Activated CD4-positive, alpha-beta T cell treated with anti-CD3 and anti-CD28 coated beads, Interleukin-2, amount 50 U/mL, for 48 hours (primary cell): ENCODE measurements at places on chromosomes 11 and 22.

GRCh38 chr11:5625281-5625680, 480 bp downstream of the TRIM34 start:
- no peak for DNase-seq

DNA sequence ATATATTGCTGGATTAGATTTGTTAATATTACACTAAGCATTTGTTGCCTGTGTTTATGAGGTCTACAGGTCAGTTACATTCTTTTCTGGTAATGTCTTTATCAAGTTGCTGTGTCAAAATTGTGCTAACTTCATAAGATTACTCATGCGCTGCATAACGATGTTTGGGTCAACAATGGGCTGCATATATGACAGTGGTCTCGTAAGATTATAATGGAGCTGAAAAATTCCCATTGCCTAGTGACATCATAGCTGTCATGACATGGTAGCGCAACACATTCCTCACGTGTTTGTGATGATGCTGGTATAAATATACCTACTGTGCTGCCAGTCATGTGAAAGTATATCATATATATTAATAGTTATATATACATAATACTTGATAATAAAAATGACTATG, 34.2 kb downstream of the POLD3 start:
- no peak for DNase-seq

- DNase-seq = no peak
Observed at GRCh38 chr11:68371171-68372041, 59.0 kb downstream of the LRP5 start.

GRCh38 chr22:20080776-20081654, 974 bp downstream of the DGCR8 start:
- DNase-seq = peak; percentile 29

DNA sequence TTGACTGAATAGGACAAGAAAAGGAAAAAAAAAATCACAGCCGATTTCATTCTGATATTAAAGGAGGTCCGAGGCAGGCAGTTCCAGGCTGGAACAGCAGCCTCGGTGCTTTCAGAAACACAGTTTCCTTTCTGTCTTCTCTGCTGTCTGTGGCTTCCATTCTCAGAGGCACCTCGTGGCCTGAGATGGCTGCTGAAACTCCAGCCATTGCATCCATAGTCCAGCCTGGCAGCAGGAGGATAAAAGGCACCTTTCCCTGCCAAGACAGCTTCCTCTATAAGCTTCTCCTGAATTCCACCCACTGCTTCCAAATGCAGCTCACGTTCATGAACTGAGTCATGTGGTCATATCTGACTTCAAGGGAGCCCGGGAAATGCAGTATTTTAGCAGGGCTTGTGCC, 390.5 kb downstream of the TBC1D22A start:
- DNase-seq = no peak

- no peak for DNase-seq
Observed at GRCh38 chr22:50694099-50694605, 21.5 kb downstream of the SHANK3 start.

- DNase-seq = peak; percentile 64
Observed at GRCh38 chr11:5600374-5600851, 4.0 kb downstream of the TRIM6 start.

DNA sequence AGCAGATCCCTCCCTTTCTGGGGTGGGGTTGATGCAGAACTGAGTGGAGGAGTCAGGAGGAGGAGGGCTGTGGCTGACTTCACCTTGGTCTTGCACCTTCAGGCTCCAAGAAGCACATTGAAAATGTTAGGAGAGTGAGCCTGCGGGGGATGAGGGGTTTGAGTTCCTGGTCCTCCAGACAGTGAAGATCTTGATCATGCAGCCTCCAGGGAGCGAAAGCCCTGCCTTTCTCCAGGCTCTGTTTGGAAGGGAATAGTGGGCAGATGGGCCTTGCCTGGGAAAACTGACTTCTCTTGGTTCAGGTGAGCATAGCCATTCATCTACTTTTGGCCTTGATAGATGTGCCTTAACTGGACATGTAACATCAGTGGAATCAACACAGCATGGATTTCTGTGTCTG, 267.6 kb upstream of the B3GAT1 start:
- no peak for DNase-seq

- DNase-seq = no peak
Observed at GRCh38 chr11:106642331-106642730, 375.9 kb downstream of the GUCY1A2 start.

- DNase-seq = peak; percentile 41
Observed at GRCh38 chr11:68282141-68282860, 10.5 kb upstream of the C11orf24 start.

DNA sequence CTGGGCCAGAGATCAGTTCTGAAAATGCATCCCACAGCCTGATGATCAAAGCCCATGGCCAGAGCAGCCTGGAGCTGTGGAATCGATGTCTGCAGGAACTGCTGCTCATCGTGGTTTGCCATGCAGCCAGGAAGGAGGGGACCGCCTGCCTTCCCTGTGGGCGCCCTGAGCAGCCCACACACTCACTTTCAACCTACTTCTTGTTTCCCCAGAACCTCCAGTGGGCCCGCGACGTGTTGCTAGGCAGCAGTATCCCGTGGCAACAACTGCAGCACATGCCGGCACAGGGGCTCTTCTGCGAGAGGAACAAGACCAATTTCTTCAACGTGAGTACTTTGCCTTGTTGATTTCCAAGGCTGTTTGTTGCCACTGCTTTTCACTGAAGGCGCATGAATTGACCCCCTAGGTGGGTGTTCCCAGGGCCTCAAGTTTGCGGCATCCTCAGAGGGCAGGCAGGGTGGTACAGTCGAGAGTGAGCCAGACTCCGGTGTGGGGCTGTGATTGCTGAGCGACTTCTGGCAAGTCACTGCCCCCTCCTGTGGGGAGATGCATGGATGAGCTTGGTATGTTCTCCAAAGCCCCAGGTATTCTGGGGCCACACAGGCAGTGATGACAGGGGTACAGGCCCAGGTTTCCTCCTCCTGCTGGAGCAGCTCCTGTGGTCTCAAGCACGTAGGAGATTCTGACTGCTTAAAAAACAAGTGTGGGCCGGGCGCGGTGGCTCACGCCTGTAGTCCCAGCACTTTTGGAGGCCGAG, 47.0 kb upstream of the SUSD2 start:
- DNase-seq = peak; percentile 47

DNA sequence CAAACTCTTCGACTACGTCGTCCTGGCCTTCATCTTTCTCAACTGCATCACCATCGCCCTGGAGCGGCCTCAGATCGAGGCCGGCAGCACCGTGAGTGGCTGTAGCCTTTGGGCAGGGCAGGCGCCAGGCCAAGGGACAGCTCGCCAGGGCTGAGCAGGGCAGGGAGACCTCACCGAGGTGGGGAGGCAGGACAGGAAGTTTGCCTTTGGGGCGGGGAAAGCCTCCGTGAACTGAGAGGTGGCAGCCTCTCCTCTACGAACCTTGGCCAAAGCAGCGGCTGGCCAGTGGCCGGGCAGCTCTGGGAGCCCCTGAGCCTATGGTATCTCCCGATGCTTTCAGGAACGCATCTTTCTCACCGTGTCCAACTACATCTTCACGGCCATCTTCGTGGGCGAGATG, 93.2 kb downstream of the CACNA1I start:
- DNase-seq = no peak

GRCh38 chr11:12274056-12274455, 103.3 kb upstream of the PARVA start:
- no peak for DNase-seq

DNA sequence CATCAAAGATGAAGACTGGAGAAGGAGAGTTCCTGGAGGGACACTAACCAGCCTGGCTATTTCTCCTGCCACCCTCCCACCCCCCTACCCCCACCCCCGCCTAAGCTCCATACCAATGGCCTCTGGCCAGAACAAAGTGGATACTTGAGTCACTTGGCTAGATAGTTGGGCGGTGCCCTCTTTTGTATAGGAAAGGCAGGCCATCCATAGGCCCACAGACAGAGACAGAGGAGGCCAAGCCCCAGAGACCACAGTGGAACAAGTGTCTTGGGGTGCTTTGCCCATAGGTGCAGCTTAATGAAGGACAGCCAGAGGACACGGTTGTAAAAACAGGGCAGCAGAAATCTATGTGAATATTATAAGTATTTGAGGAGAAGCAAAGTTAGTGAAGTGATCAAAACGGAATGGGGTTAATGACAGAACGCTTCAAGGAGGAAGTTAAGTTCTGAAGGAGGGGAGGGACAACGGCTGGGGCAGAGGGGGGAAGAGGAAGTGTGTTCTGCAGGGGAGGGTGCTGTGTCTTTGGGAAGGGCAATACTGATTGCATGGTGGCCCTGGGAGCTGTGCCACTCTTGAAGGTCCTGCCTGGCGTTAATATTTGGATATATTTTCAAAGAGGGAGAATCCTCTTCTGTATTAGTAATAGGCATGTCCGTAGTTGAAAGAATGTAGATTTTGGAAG, 32.7 kb downstream of the FLI1 start:
- no peak for DNase-seq

DNA sequence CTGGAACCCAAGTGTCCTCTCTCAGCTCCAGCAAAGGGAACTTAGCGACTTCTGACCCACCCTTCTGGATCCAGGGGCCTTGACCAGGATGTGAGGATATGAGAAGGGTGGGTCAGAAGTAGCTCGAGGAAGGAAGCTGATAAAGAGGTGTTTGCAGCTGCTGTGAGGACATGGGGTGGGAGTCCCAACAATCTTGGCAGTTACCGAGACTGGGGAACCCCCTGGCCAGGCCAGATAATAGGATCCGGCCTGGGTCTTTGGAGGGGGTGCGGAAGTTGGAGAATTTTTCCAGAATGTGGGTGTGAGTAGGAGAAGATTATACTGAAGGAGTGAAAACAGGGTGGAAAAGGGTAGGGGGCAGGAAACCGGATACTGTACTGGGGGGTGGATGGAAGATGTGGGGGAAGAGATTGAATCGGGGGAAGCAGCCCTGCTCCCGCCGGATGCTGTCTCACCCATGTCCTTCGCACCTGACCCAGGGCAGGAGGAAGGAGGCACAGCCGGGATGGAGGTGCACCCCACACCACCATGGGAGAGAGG, 2.8 kb upstream of the MCAM start:
- no peak for DNase-seq

- no peak for DNase-seq
Observed at GRCh38 chr11:68509066-68509465, 48.5 kb downstream of the PPP6R3 start.

DNA sequence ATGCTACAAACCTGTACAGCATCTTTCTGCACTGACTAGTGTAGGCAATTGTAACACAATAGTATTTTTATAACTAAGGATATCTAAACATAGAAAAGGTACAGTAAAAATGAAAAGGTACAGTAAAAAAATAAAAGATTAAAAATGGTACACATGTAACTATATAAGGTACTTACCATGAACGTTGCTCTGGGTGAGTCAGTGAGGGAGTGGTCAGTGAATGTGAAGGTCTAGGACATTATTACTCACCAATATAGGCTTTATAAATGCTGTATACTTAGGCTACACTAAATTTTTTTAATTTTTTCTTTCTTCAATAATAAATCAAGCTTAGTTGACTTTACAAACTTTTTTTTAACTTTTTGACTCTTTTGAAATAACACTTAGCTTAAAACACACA, 59.9 kb downstream of the EIF3M start:
- no peak for DNase-seq

GRCh38 chr11:63764340-63764678, 4.3 kb downstream of the ZFTA start:
- no peak for DNase-seq

- peak; percentile 15 for DNase-seq
Observed at GRCh38 chr22:50112151-50113118, 22.6 kb downstream of the MOV10L1 start.

DNA sequence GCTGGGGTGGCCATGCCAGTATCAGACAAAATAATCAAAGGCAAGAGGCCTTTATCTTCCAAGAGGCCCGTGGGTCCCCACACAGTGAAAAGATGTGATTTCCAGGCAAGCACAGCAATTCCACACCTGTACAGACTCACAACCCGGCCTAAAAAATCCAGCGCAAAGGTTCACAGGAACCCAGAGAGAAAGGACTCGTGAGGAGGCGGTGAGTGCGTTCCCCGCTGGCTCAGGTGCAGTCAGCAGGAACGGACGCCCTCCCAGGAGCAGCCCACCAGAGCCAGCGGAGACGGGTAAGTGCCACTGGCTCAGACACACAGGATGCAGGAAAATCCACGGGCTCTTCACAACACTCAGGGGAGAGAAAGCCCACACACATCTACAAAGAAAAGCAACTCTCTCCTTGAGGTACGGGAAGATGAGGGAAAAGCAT, 4.4 kb downstream of the TOLLIP start:
- peak; percentile 0 for DNase-seq

- DNase-seq = no peak
Observed at GRCh38 chr22:28348613-28349609, 330.7 kb downstream of the TTC28 start.

DNA sequence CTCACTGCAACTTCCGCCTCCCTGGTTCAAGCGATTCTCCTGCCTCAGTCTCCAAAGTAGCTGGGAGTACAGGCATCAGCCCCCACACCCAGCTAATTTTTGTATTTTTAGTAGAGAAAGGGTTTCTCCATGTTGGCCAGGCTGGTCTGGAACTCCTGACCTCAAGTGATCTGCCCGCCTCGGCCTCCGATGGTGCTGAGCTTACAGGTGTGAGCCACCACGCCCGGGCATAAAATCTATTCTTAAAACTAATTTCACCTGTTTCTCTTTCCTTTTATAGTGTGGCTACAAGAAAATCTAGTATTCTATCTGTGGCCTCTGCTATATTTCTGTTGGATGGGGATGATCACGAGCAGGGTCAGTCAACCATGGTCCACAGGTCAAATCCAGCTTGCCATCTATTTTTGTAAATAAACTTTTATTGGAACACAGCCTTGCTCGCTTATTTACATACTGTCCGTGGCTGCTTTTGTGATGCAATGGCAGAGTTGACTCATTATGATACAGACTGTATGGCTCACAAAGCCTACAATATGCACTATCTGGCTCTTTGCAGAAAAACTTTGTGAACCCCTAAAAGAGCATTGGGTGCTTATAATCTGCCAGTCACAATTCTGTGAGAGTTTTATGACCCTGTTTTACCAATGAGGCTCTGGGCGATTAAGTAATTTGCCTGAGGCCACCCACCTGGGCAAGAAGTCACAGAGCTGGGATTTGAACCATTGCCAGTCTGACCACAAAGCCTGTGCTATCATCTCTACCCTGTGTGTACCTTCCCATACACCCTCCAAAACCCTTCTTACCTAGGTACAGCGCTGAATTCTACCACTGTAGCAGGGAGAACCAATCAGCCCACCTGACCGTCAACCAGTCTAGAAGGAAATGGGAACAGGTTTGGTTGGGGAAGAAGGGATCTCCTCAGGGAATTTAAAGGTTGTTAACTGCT, 28.3 kb downstream of the SLC1A2 start:
- DNase-seq = peak; percentile 26

GRCh38 chr22:31898926-31899325, 45.4 kb upstream of the YWHAH start:
- no peak for DNase-seq

DNA sequence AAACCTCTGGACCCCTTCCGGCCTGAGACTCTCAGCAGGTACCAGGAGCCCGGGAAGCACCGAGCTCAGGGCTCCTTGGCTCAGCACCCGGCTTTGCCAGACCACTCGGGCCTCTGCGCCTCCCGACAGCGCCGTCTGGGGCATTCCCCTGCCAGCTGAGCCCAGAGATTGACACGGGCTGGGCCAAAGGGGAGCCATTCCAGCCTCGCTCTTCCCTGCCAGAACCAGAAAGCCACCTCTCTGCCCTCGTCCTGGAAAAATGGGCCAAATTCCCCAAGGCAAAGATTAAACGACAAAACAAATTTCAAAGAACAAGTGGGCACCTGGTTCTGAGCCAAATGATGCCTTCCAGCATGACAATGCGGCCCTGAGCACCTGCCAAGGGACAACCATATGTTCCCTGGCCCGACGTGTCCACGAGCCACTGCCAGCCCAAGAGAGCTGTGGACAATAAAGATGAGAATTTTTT, 59.3 kb downstream of the CELSR1 start:
- DNase-seq = no peak
